ENCODE measurements at places on chromosomes 1 and 21.

- no peak for DNase-seq
Observed at GRCh38 chr1:112536561-112536960, 27.8 kb downstream of the WNT2B start.

GRCh38 chr1:214014730-214015129, 27.0 kb downstream of the PROX1 start:
- no peak for DNase-seq

- DNase-seq: no peak
Observed at GRCh38 chr1:157025385-157025784, 20.2 kb downstream of the ARHGEF11 start.

DNA sequence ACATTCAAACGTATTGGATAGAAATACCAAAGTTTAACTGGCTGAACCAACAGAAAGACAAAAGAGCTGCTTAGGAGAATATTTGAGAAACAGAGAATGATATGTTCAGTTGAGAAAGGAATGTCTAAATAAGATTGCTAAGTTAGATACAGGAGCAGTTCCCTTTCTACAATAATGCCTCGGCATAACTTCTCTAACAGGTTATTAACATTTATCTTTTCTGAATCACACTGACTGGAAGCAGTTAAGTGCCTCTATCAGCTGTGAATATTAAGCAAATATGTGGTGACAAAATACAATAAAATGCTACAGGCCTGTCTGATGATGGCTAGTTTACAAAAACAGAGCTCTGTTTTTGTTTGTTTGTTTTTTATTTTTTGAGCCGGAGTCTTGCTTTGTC, 121.9 kb downstream of the KCNK1 start:
- DNase-seq: no peak

- peak; percentile 28 for DNase-seq
Observed at GRCh38 chr1:62508187-62508758, 71.4 kb downstream of the USP1 start.

GRCh38 chr1:168202941-168203654, 22.7 kb upstream of the SFT2D2 start:
- DNase-seq: no peak

DNA sequence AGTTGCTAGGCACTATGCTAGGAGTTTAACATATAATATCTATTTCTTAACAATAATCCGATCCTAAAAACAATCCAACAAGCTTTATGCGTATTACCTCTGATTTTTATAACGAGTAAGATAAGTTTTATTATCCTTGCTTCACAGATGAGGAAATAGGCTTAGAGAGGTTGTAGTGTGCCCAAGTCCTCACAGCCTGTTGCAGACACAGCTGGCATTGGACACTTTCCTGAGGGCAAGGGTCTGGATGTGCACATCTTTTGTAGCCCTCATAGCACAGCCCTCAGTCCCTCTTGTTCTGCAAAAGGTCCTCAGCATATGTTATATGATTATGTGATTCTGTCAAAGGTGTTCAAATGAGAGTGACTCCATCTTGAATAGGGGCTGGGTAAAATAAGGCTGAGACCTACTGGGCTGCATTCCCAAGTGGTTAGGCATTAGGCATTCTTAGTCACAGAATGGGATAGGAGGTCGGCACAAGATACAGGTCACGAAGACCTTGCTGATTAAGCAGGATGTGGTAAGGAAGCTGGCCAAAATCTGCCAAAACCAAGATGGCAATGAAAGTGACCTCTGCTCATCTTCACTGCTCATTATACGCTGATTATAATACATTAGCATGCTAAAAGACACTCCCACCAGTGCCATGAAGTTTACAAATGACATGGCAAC, 75.7 kb upstream of the F3 start:
- no peak for DNase-seq

GRCh38 chr1:66696771-66697170, 55.5 kb upstream of the DYNLT5 start:
- no peak for DNase-seq

GRCh38 chr1:156540955-156541354, 31.4 kb downstream of the IQGAP3 start:
- no peak for DNase-seq

- no peak for DNase-seq
Observed at GRCh38 chr21:38241029-38241740, 15.6 kb upstream of the KCNJ15 start.

GRCh38 chr1:181135815-181136737, 47.6 kb downstream of the IER5 start:
- no peak for DNase-seq

GRCh38 chr1:63486629-63487028, 36.4 kb downstream of the ITGB3BP start:
- no peak for DNase-seq

- no peak for DNase-seq
Observed at GRCh38 chr1:111909030-111909429, 80.4 kb downstream of the KCND3 start.

DNA sequence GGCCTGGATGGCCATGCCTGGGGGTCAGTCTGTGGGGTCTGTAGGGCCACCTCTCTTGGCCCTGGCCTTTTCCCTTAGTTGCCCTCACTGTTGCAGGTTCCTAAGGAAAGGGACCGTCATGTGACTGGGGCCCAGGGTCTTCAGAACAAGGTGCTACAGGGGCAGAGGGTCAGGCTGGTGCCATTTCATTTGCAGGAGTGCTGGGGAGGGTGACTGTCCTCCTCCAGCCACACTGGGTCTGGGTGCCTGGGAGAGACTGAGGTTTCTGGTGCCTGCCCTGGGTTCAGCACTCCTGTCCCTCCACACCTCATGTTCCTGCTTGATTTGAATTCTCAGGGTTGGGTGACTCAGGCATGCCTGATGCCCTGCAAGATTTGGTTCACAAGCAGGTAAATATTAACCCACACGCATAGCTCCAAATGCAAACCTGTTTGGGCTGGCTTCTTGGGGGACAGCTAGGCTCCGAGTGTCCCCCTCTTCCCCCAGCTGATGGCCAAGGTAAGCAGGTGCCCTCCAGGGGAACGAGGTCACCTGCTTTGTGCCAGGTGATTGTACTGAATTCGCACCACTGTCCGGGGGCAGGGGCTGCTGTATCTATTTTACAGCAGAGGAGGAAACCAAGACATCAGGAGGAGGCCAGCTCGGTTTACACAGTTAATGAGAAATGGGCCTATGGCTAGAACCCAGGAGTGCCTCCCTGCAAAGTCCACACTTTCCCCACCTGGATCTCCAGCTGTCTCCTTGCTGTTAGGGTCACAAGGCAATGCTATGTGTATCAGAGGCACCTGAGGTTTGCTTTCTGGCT, 20.3 kb downstream of the ARHGEF10L start:
- no peak for DNase-seq

- DNase-seq: no peak
Observed at GRCh38 chr1:227388214-227389168, 70.2 kb upstream of the CDC42BPA start.

DNA sequence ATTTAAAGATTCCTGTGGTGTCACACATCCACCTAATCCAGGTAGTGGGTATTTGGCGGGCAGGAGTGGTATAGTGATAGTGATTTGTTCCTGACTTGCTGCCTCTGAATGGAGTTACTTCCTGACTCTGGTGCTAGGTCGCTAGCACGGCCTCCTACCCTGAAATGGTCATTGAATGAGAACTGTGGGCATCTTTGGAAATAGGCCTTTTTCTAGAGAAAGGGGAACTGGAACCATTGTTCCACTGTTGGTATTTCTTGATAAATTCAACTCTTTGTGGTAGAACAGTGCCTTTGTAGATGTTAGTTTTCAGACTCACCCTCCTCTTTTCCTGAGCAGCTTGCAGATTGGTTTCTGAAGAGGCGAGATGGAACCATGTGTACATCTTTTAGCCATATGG, 1.5 kb downstream of the QSOX1 start:
- no peak for DNase-seq

DNA sequence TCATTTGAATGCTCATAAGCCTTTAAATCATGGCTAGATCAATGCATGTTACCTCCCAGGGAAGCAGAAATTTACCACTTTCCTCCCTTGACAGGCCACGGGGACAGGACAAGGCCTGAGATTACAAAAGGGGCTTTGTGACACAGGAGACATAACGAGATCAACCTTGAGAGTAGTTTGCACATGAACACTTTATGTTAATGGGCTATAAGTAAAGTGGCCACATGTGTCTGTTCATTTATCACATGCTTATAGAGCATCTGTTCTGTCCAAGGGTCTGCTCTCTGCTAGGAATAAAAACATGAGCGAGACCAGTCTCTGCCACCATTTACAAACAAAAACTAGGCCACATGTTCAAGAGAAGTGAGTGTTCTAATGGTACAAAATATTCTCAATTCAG, 144.1 kb upstream of the C8B start:
- no peak for DNase-seq

GRCh38 chr1:45730075-45730779, 20.2 kb downstream of the IPP start:
- no peak for DNase-seq

DNA sequence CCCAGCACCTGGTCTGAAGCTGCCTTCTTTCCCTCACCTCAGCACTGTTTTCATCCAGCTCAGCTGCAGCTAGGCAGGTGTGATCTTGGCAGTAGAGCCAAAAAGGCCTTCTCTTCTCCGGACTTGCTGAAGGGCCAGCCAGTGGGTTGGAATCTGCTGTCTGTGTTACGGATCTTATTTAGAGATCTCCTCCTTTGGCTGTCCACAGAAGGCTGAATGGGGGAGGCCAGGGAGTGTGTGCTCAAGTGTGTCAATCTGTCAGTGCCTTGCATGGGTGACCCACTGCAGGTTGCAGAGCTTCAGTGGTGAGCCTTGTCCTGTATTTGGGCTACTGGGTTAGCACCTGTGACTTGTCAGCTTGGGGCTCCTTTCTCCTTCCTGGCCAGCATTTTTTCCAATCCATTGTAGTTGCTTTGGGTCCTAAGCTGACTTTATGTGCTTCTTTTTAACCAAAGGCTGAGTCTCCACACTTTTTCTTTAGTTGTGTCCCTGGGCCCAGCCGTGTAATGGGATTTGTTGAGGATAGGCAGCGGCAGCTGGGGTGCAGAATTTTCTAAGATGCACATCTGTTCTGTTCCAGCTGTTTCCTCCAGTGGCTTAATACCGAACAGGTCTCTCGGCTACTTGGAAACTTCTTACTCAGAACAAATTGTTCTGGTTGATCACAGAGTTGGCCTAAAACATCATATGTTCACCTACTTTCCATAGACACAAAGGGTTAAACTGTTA, 126.8 kb downstream of the PEX14 start:
- no peak for DNase-seq

- no peak for DNase-seq
Observed at GRCh38 chr1:237700181-237700580, 190.5 kb downstream of the ZP4 start.

Measured in stimulated activated naive CD4-positive, alpha-beta T cell (primary cell).